Epithelial cell of proximal tubule (primary cell): ENCODE measurements at places on chromosomes 6 and 20. TPM values are rescaled to one million over a fixed set of nuclear protein-coding genes. Genes with fewer than 3 reads are reported as not detected.

GRCh38 chr20:46159101-46159897 is 41.2 kb downstream of the CD40 start:
- DNase-seq: no peak

DNA sequence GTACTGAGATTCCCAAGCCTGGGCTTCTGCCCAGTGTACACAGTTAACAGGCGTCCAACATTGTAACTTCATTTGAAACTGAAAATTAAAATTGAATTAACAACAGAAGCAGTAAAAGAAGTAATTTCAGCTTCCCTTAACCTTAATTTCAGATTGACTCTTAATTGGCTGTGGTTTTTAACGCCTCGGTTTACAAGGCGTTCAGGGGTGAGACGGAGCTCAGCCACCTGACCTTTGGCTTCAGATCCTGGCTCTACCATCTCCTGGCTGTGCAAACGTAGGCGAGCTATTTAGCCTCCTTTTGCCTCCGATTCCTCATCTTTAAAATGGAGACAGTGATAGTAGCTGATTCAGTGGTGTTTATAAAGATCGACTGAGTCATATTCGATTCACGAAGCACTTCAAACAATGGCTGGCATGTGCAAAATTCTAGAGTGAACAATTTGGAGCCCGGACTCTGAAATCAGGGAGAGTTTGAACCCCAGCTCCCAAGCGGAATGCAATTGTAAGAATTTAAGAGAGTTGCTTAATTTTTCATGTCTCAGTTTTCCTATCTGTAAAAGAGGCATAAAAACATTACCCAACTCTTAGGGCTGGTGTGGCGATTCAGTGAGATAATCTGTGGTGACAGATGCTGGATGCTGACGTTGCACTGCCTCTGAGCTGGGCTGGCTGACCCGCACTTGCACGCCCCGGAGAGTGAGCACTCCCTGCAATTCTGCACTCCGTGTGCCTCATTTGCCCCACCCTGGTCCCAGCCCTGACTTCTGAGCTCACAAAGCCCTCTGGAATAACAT is 23.5 kb upstream of the OCSTAMP start:
- DNase-seq: no peak

DNA sequence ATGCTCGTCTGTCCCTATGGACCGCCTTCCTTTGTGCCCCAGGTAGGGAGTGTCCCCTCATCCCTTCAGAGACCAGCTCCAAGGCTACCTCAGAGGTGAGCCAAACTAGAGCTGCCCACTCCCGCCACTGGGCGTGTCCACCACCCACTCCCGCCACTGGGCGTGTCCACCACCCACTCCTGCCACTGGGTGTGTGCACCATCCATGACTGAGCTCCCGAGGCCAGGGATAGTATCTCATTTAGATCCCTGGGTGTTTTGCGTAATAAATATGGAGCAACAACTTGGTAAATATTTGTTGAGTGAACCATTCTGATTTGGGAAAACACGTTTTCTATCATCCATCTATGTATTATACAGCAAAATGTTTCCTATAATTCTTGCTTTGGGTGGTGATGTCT is 68.8 kb downstream of the ZBTB2 start:
- DNase-seq: no peak

DNA sequence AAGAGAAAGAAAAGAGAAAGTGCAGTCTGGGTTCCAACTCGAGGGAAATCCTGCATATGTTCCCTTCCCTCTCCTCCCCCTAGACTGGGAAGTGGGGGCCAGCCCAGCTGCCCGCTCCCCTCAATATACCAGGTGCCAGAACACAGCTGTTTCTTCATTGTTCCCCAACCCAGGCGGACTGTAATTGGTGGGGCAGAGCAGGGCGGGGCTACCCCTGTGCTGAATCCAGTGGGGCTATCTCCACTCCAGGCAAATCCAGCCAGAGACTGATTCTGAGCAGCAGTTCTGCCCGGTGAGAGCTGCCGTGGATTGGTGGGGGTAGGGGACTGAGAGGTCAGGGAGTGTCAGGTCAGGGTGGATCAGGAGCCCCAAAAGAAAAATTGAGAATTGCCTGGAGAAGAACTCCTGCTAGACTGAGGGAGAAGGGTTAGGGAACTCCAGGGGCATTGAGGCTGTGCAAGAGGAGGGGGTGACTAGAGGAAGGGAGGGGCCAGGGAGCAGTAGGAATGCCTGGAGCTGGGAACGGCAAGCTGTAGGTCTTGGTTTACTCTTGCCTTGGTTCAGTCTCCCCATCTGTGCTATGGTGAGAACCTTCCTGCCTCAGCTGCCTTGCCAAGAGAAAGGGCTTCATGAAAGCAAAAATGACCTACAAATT is at the start of gene MYMX:
Gene MYMX, plus strand, starts transcription at position 250 of the 655 bp plus-strand sequence. CDS start 546 bp downstream, outside the sequence.
- no peak for DNase-seq

GRCh38 chr20:58707770-58708169 is 15.2 kb downstream of the NPEPL1 start:
- DNase-seq: no peak

DNA sequence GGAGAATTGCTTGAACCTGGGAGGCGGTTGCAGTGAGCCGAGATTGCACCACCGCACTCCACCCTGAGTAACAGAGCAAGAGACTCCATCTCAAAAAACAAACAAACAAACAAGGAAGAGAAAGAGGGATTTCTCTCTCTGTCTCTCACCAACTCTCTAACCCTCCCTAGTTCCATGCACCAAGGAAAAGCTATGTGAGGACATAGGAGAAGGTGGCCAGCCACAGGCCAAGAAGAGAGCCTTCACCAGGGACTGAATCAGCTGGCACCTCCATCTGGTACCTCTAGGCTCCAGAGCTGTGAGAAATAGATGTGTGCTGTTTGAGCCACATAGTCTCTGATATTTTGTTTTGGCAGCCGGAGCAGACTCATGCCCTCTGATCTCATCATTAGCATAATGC is 9.0 kb upstream of the FAM110A start:
- DNase-seq: no peak

DNA sequence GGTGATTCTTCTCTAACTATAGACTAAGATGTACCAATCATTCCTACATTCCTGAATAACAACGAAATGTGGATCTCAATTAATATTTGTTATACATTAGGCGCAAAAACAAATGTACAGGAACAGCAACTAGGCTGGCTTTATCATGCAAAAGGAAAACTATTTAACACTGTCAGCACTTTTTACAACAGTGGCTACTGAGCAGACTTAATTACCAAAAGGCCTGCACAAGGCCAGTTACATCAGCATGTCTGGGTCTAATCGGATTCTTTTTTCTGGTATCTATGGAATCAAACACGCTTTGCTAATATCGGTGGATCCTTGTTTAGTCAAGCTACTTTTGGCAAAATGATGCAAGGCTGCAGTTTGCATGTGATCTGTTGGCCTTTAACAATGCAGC is 176.5 kb downstream of the UBE3D start:
- DNase-seq: no peak

DNA sequence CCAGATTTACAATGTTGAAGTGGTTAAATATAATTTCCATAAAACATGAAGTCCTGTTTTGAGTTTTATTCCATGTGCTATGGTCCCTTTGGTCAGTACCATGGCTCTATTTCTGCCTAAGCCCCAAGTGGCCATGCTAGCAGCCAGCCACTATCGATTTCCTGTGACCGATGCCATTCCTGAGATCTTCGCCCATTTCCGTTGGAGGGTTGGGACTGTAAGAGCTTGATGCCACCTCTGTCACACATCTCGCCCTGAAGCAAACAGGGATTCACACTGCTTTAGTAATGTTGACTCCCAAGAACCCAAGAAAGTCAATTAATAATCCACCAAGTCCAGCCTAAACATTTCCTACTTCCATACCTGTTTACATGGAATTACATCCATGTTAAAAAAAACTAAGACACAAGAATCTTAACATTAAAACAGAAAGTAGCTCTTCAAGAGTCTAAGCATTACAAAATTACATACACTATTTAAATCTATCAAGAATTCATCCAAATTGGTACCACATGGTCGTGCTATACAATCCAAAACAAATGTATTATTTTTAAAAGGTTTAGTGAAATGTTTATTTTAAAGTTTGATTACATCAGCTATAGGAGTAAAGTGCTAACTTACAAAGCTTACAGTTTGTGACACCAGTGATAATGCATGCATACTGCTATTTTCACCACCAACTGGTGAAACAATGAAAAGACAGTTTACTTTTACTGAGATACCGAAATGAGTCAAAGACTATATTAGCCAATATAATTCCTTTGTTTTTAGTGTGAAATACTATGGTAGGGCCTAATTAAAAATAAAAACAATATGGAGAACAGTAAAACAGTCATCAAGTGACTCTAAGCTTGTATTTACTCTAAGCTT is 2.5 kb downstream of the RBM39 start:
- no peak for DNase-seq

DNA sequence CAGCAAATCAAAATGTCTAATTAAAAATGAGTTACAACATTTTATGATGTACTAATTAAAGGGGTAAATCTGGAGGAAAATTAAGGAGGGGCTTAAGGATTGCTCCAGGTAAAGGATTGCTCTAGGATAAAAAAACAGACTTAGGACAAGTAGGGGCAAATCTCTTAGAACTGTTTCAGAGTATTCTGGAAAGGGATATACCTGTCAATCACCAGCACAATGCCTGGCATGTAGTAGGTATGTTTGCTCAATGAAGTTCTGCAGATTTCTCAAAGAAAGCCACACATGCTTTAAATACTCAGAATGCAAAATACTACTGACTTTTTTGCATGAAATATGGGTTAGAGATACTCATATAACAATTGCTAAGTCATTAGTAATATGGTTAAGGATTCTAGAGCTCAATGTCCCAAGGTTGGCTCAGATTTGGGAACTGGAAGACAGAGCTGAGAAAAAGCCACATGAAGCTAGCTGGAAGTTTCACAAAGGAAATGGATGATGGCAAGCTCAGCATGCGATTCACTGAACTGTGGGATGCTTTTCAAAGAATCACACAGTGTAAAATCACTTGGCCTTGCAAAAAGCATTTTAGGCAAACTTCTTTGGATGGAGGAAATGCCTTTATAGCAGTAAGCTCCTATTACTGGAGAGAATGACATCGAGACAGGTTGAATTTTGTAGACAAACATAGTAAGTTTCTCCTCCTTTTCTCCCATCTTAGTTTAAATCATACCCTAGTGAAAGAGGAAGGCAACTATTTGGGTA is 72.8 kb downstream of the MAP3K5 start:
- DNase-seq: no peak

GRCh38 chr6:82570083-82570482 is 206.5 kb downstream of the TPBG start:
- DNase-seq: no peak

- no peak for DNase-seq
Measured at GRCh38 chr6:124888581-124889371, 73.5 kb upstream of the RNF217 start.

DNA sequence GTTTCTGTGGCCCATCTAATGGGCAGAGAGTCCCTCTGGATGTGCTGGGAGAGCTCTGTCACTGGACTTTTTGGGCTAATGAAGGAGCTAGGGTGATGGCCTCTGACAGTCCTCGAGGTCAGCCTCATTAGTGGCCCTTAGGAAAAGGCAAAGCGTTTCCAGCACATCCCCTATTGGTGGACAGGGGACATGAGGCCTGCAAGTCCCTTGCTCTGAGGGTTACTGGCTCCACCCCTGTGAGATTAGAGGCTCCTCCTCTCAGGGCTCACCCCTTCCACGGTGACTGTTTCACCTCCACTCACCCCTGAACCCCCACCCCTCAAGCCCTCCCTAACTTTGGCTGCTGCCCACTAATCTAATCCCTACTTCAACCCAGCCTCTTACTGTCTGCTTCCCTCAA is 12.8 kb upstream of the FANCE start:
- DNase-seq: no peak

DNA sequence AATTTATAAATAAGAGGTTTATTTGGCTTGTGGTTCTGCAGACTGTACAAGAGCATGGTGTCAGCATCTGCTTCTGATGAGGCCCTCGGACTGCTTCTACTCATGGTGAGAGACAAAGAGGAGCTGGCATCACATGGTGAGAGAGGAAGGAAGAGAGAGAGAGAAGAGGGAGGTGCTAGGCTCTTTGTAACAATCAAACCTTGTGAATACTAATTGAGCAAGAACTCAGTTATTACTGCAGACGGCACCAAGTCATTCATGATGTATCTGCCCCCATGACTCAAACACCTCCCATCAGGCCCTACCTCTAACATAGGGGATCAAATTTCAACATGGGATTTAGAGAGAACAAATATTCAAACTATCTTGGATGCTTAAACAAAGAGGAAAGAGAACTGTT is 6.3 kb upstream of the SIRPG start:
- no peak for DNase-seq

GRCh38 chr6:108782179-108783041 is 65.8 kb upstream of the ARMC2 start:
- DNase-seq: peak; percentile 52

GRCh38 chr6:128600397-128600951 is 80.1 kb upstream of the PTPRK start:
- DNase-seq: no peak

GRCh38 chr6:82385961-82386360 is 22.3 kb downstream of the TPBG start:
- no peak for DNase-seq

- DNase-seq: no peak
Measured at GRCh38 chr20:24318569-24319352, 150.7 kb upstream of the SYNDIG1 start.

GRCh38 chr6:152669895-152670294 is 27.8 kb upstream of the MYCT1 start:
- DNase-seq: peak; percentile 4

GRCh38 chr20:301886-302848 is 4.8 kb downstream of the ZCCHC3 start:
- no peak for DNase-seq

GRCh38 chr6:134093007-134093573 is 40.7 kb upstream of the SLC2A12 start:
- no peak for DNase-seq

- DNase-seq: no peak
Measured at GRCh38 chr6:32047084-32047478, 8.9 kb downstream of the CYP21A2 start.

The SLC22A7 gene
- total RNA-seq: not detected in 2 replicates

The CDKN1A gene
- total RNA-seq: 208 and 427 TPM in 2 replicates

The DEFB132 gene
- not detected in 2 replicates for total RNA-seq

The SLC44A4 gene
- 12.4 and 24.0 TPM in 2 replicates for total RNA-seq

The COL11A2 gene
- 0.06 and 0.07 TPM in 2 replicates for total RNA-seq

The CD93 gene
- total RNA-seq: 0.06 and 0.07 TPM in 2 replicates

The ACTL10 gene
- total RNA-seq: 2.2 TPM in 2 replicates

The OLIG3 gene
- total RNA-seq: not detected in 2 replicates

The BICRAL gene
- 2.7 and 2.9 TPM in 2 replicates for total RNA-seq

The BPIFB4 gene
- not detected in 2 replicates for total RNA-seq

The HBS1L gene
- total RNA-seq: 73.1 and 91.7 TPM in 2 replicates

The POLH gene
- total RNA-seq: 19.7 and 57.8 TPM in 2 replicates
